ENCODE measurements at places on chromosomes 6 and 20.

- DNase-seq: peak; percentile 61
Measured at GRCh38 chr6:158322724-158323560, 10.7 kb downstream of the TULP4 start.

DNA sequence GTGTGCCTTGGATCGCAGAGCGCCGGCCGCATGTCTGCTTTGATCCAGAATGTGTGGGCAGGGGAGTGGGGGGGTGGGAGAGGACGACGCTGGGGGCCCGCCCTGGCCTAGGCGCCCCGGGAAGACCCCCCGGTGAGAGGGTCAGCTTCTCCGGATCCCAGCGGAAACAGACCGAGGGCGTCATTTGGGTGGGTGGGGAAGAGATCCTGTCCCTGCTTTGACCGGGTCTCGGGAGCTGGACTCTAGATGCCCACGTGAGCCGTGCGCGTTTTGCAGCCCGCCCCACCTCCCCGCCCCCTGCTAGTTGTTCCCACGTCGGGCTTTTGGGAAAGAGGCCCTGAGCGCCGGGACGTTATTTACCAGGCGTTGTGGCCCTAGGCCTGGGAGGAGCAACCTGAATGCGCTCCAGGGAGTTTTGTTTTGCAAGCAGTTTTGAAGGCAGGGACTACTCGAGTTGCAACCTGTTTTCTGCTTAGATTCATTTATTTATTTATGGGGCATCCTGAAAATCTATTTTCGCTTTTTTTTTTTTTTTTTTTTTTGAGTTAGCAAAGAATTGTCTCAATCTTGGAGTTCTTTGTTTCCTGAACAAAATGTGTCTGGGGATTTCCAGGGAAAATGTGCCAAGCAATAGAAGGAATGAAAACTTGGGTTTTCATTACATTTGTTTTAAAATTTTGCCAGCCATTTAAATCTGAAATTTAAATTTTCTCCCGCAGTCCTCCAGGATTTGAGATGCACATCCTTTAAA, 1.6 kb downstream of the DSP start:
- DNase-seq: no peak

DNA sequence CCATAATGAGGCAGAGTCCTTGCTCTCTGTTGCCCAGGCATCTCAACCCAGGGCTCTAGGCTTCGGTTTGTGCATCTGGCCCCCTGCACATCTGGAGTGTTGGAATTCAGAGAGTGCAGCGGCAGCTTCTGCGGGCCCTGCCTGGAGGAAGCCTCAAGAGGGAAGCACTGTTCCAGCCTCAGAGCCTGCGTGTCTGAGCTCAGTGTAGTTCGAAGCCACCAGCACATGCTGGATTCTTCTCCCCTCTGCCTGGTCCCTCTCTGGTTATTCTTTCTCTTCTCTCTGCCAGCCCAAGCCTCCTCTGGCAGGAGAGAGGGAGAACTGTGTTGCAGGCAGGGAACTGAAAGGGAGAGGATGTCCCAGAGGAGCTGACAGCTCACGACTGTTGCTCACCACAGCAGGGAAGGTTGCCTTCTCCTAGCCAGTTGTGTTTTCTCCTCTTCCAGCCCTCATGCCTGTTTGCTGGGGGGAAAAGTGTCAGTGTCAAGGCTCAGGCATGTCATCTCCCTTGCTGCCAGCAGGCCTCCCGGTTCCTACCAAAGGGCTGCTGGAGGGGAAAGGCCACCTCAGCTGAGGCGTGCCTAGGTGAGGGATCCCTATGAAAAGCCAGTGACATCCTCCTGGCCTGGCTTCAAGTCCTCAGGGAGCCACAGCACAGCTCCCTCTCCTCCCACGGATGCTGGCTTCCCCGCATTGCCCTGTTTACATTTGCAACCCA, 126.0 kb upstream of the LRFN2 start:
- DNase-seq: no peak

- DNase-seq: peak; percentile 48
Measured at GRCh38 chr20:58271606-58272351, 37.7 kb upstream of the RAB22A start.

DNA sequence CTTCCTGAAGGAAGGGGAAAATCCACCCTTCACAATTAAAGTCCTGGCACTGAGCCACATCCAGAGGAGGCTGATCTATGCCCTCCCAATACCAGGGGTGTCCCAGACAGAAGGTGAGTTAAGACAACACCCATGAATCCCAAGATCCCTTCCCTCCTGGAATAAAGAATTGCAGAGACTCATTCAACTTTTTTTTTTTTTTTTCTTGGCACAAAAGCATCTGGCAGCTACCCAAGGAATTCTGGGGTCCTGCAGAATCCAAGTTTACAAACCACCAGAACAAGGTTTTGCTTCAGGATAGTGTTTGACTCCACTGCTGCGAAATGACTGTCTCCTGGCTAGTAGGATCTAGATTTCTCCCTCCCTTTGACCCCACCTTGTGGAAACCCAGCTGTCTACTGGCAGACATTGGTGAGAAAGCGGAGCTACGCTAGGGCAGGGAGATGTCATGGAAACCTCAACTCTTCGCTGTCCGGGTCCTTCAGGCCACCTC, 37.4 kb downstream of the JAG1 start:
- DNase-seq: no peak

- no peak for DNase-seq
Measured at GRCh38 chr6:73704798-73705197, 8.8 kb downstream of the CD109 start.

DNA sequence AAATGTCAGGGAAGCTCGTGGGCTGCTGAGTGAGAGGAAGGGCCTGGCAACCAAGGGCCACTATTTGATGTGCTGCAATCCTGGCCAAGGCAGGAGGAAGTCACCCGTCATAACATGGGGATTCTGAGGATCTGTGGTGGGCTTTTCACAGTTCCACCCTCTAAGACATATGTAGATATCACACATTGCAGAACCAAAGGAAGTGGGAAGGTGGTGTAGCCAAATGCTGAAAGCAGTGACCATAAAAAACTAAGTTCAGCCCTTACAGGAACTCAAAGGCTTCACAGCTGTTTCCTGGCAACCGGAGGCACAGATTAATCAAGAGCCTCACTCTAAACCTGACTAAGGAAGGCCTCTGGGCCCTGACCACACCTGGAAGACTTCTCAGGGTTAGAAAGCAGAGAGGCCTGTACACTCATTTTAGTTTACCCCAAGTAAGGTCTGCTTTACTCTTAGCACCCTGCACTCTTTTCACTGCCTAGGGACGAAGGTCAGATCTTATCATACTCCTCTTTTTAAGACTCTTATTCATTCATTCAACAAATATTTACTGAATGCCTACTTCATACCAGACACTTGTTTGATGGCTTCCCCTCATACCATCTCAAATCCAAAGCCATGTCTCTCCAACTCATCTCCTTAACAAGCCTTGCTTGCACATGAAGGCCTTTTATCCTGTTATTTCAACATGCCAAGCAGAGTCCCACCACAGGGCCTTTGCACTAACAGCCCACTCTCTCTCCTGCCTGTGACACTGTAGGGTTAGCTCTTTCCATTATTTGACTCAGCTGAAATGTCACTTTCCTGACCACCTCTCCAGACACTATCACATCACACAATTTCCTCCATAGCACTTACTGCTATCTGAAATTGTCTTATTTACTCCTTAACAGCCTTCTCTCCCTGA, 2.6 kb downstream of the UBE2V1 start:
- DNase-seq: no peak

DNA sequence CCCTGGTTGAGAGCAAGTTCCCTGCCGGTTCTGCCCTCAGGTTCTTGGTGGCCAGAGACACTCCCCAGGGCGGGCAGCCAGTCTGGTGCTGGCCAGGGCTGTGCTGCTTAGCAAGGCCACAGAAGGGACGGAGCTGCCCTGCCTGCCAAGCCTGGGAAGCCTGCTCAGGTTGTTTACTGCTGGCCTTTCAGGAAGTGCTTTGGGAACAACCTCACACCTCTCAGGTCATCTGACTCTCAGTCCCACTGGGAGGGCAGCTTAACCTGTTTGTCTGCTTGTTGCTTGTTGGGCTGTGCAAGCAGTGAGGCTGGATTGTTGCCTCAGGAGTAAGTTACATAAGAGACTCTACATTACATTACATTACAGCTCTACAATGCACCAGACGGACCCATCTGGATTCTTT, 75.8 kb upstream of the AFDN start:
- DNase-seq: no peak

- no peak for DNase-seq
Measured at GRCh38 chr6:98946879-98947410, 801 bp downstream of the FBXL4 start.

DNA sequence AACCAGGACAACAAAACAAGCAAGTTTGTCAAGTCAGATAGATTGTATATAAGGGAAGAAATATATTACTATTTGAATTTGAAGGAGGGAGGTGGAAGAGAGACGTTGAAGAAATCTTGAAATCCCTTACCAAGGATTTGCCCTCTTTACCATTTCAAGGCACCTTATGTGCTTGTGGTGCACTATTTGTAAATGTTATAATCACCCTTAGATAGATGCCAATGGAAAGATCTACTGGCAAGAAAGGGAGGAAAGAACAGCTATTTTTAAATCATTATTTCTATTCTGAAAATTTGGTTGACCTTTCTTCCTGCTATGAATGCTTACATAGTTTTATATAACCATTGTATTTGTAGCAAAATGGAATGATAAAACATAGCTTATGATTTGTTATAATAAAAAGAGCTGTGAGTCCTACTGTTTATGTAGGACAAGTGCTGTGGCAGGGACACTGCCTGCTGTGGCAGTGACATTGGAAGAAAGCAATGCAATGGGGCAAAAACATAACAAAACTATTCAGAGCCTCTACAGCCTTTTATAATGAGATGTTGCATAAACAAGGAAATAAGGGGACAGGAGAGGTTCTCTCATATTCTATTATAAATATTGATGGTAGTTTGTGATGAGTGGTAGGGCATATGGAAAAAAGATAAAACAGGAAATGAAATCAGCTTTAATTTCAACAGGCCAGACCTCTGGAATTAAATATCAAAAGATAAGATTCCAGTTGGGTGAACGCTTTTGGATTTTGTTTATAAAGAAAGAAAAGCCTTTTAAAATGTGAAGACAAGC, 1145.2 kb upstream of the GJE1 start:
- no peak for DNase-seq

- DNase-seq: no peak
Measured at GRCh38 chr6:7879980-7880717, 30.4 kb downstream of the TXNDC5 start.

- DNase-seq: no peak
Measured at GRCh38 chr20:10497791-10498190, 62.7 kb downstream of the SLX4IP start.

- no peak for DNase-seq
Measured at GRCh38 chr6:99603421-99604165, 3.0 kb upstream of the PRDM13 start.

DNA sequence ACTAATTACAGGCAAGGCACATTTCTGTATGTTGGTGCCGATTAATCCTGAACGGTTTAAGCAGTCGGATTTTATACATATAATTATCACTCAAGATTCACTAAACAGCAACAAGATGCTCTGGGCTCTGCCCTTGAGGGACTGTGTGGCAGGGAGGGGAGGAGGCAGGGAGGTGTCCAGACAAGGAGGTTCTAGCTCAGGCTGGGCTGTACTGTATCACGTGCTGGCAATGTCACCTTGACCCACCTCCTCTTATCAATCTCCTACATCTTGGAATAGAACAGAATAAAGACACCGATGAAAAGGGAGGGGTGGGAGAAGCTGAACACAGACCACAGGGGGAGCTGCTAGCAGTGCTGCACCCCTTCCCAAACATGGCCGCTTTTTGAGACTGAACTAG, 65.7 kb downstream of the LRFN2 start:
- DNase-seq: no peak

DNA sequence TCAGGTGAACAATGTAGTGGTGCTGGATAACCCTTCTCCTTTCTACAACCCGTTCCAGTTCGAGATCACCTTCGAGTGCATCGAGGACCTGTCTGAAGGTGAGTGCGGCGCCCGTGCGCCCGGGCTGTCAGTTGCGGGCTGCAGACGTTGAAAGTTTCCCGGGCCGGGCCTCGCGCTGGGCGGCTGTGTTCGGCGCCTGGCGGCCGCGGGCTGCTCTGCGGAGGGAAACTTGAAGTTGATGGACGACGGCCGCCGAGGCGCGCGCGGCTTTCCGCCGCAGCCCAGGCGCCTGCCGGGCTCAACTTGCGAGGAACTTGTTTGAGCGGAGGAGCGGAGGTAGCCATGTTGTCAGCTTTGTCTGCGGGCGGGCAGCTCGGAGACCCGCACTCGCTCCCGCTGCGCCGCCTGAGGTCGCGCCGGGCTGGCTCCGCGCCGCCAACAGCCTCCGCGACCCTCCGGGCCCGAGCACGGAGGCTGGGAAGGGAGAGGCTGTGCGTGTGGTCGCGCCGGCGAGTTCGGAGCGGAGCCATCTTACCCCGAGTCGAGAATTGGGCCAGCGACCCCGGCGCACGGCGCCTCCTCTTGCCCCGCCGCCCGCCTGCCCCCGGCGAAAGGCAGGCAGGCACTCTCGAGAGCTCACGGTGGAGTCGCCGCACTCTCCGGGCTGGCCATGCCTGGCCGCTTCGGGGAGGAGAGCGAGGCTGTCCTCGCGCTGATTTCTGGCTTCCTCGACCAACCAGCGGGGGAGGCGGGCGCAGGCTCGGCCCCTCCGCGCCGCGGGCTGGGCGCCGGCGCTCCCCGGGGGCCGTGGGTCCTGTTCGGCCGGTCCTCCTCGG, 691 bp downstream of the ASF1A start:
- no peak for DNase-seq

DNA sequence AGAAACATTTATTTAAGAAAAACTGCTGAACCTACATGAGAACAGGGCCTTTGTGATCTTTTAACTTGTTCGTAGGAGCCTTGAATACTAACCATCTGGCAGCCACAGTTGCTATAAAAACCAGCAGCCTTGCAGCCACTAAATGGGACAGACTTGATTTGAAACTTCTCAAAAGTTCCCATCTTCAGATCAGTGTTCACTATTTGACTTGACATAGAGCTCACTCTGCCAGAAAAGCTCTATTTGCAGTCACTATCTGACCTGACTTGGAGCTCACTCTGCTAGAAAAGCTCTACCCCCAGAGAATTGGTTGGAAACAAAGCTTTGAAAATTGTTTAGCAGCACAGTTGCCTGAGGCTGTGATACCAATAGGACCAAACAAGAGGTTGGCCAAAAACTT, 119.3 kb upstream of the F13A1 start:
- DNase-seq: no peak

DNA sequence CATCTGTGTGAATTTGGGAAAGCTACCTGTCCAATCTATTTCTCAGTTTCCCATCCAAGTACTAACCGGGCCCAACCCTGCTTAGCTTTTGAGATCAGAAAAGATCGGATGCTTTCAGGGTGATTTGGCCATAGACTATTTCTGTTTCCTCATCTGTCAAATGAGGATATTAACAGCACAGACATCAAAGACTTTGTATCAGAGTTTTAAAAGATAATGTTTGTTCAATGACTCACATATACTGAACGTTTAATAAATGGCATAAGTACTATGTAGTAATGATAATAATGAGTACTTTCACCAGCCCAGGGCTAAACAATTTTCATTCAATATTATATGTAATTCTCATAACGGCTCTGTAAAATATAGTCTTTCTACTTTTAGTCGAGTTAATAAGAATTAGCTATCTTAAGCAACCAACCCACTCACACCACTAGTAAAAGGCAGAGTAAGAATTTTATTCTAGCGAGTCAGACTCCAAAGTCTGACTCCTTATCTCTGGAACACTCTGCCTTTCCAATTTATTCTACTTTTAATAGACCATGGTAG, 216.5 kb downstream of the ARHGAP18 start:
- no peak for DNase-seq

- no peak for DNase-seq
Measured at GRCh38 chr6:45685076-45685475, 307.3 kb upstream of the SUPT3H start.

Measured in SK-N-MC (cell line).